Adrenal gland (tissue), 19 donors: ENCODE measurements at places on chromosomes 2 and 18. TPM values are rescaled to one million over a fixed set of nuclear protein-coding genes. Genes with fewer than 3 reads are reported as not detected.

GRCh38 chr2:126832014-126832413, 66.7 kb upstream of the TEX51 start:
- DNase-seq = no peak

RNU2-63P gene
- not detected for polyA plus RNA-seq

DNA sequence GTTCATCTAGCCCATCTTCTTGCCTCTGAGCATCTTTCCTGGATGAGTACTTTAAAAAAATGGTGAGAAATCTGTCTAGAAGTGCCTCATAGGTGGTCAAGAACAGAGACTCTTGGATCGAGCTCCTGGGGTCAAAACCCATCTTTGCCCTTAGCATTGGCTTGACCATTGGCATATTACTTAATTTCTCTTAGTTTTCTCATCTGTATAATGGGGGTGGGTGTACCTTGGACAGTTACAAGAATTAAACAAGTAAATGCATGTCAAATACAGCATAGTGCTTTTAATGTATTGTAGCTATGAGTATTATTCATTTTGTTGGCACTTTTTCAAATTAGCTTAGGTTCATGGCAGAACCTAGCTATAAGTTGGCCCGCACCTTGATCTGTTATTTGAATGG, 36.8 kb downstream of the DHRS9 start:
- DNase-seq = no peak

LIMS4 gene
- polyA plus RNA-seq = 24.7 TPM

- no peak for DNase-seq
Observed at GRCh38 chr2:53104263-53104662, 663.3 kb upstream of the CHAC2 start.

- no peak for DNase-seq
Observed at GRCh38 chr2:138107288-138107687, 143.0 kb downstream of the HNMT start.

DNA sequence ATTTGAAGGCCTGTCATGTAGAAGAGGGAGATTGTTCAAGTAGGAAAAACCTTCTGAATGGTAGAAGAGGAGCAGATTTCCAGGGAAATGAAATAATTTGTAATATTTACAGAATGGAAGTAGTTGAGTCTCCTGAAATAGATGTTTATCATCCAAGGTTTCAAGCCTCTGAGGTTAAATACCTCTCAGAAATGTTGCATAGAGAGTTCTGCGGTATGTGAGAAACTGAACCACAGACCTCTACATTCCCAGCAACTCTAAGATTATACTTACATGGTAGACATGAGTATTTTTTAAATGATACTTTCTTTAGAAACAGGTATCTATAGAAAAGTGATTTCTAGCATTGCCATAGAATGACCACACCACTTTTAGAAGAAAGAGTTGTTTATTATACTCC, 379.8 kb upstream of the FANCL start:
- DNase-seq = no peak

DNA sequence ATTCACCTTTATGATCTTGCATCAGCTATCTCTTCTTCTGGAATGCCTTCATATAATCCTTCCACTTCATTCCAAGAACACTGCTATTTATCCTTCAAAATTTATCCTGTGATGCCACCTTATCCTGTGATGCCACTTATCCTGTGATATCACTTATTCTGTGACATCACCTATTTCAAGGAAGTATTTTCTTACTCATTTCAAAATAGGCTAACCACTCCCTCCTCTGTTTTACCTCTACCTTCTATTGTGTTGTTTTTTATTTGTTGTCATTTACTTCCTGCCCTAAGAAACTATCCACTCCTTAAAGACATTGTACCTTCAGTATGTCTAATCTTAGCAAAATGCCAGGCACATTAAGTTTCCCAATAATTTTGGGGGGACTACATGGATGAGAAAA, 38.8 kb downstream of the CD226 start:
- DNase-seq = no peak
